Germinal center (tissue), 1 donor: ENCODE measurements at places on chromosomes 4 and X.

DNA sequence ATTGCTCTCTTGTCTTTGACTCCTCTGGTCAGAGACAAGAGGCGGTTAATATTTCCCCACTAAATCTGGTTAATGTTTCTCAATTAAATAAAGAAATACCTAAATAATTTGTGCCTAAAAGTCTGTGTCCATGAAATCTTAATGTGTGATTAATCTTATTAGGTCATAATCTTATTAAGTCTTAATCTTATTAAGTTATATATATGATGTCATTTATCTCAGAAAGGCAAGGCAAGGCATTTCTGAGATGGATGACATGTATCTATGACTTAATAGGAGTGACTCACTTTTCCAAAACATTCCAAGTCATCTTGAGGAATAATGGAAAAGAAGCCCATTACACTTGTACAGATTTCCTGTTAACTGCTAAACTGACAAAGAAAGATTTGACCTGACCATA, 74.7 kb downstream of the TRAM1L1 start:
- DNase-seq: no peak

GRCh38 chr4:6768539-6768905, 14.0 kb upstream of the KIAA0232 start:
- DNase-seq: no peak

- no peak for DNase-seq
Observed at GRCh38 chr4:60953826-60954225, 246.3 kb upstream of the ADGRL3 start.

DNA sequence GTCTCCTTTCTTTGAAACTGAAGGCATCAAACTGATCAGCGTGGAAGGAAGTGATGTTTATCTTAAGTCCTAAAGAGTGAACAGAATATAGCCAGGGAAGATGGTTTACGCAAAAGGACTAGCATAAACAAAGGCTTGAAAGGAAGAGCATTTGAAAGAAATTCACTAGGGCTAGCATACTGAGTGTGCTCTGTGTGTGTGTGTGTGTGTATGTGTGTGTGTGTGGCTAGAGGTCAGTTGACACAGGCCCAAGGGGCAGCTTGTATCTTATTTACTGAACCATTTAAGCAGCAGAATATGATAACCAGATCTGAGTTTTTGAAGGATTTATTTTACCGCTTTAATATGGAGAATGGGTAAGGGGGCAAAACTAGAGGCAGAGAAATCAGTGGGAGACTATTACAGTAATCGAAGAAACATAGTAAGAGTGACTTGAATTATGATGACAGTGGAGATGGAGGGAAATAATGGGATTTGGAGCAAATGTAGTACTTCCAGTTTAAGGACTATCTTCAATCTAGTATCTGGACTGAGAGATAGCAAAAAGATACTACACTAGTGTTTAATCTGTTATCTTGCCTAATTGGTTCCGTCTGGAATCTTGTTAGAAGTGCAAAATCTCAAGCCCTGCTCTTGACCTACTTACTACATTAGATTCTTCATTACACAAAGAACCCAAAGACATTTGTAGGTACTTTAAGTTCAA, 36.9 kb downstream of the CEP44 start:
- no peak for DNase-seq

- DNase-seq: no peak
Observed at GRCh38 chr4:69098470-69098869, 2.2 kb downstream of the UGT2B7 start.

GRCh38 chrX:10178866-10179463, 22.2 kb downstream of the CLCN4 start:
- DNase-seq: no peak

DNA sequence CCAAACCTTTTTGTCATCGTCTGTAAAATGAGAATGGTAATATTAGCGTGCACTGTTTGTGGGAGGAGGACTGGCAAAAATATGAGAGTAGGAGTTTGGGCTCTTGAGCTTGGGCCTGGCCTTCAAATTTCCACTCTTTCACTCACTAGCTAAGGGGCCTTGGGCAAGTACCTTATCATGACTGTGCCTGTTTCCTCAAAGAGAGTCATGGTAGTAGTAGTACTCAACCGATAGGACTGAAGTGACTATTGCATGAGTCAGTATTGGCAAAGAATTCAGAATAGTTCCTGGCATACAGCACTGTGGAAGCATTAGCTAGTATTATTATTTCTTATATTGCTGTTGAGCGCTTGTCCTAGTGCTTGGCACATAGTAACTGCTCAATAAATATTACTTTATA, 16.0 kb upstream of the RBM3 start:
- DNase-seq: no peak

GRCh38 chr4:54276641-54277430, 47.7 kb downstream of the PDGFRA start:
- DNase-seq: no peak

DNA sequence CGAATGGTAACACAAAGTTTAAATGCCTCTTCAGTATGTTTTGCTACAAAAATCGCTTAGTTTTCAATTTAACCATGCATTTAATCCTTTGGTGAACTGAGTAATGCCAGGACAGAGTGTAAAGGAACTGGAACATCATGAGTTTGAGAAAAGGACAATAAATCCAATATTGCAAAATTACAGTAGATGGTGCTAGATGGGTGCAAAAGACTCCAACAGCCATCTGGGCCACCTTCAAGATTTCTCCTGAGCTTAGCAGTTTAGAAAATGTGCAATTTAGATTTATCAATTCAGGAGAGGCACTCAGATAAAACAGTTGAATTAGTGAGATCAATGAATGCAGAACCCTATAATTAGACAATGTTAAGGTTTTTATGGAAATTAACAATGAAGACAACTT, 33.2 kb upstream of the MID1IP1 start:
- DNase-seq: no peak

DNA sequence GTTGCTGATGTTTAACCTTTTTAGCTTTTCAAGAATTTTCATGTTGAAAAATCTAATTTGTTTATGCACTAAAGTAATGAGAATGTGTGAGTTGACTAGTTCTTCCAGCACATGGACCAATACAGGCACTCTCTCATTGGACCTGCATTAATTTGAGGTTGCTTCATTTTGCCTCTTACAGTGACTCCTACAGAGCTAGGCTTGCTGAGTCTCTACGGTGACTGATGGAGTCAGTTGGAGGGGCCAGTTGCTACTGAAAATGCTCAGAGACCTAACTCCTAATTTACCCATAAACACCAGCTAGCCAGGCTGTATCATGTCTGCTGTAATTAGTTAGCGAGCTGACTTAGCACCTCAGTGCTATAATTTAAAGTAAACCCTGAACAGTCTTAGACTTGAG, 10.9 kb downstream of the MTHFD2L start:
- no peak for DNase-seq
